Skeletal muscle tissue (tissue), 5 donors: ENCODE measurements at places on chromosomes 12 and 14. TPM values are rescaled to one million over a fixed set of nuclear protein-coding genes. Genes with fewer than 3 reads are reported as not detected.

Gene ZNF891
- 2.1 TPM for total RNA-seq

Gene TDRD9
- total RNA-seq: 0.52 TPM

Gene TMEM63C
- 3.1 TPM for total RNA-seq

Gene MANSC1
- 1.6 TPM for total RNA-seq

Gene KSR2
- total RNA-seq: under 0.01 TPM

Gene DDN
- total RNA-seq: 18.8 TPM

Gene LRRC9
- not detected for total RNA-seq

Gene KRT80
- total RNA-seq: 0.52 TPM

Gene ZC2HC1C
- under 0.01 TPM for total RNA-seq

Gene SDR9C7
- not detected for total RNA-seq

Gene NFATC4
- 21.4 TPM for total RNA-seq

Gene FOXM1
- 0.52 TPM for total RNA-seq
